ENCODE measurements at places on chromosomes 6 and 20.

DNA sequence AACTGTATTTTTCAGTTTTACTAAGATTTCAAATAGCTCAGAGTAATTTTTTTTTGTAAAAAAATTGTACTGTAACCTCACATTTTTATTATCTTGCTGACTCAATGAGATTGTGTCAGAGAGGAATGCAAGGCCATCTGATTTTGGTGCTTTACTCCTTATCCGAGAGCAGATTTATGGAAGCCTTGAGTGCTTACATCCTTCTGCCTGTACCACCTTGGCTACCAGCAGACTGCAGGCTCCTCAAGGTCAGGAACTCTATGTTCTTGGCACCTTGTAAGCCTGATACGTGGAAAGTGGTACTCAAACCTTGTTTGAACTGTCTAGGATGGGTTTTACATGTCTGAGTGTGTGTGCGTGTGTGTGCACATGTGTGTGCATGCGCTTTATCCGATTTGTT lies 80.1 kb upstream of the MLIP start:
- DNase-seq = no peak

- DNase-seq = no peak
Measured at GRCh38 chr20:55252521-55252920, 752.8 kb downstream of the CBLN4 start.

DNA sequence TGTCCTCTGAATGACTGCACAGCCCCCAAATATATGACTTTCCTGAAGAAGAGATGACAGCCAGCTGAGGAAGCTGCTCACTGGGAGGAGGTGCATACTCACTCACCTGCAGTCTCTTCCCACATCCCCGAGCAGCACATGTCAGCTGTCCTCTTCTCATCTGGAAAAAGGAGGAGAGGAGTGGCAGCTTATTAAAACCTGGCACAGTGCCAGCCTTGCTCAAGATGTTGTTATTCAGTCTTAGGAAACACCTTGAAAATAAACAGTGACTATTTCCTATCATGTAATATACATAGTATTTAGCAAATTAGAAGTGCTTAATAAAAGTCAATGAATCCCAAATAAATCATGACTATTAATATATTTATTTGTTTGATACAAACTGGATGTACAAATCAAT lies 232.9 kb downstream of the EPM2A start:
- no peak for DNase-seq

GRCh38 chr20:51659491-51660050 lies 108.6 kb downstream of the ATP9A start:
- DNase-seq = no peak

- no peak for DNase-seq
Measured at GRCh38 chr20:41218466-41218865, 81.1 kb downstream of the PLCG1 start.

GRCh38 chr6:73798592-73798991 lies 102.6 kb downstream of the CD109 start:
- peak; percentile 1 for DNase-seq

- no peak for DNase-seq
Measured at GRCh38 chr6:12361042-12361765, 71.0 kb downstream of the EDN1 start.

GRCh38 chr6:15602154-15602553 lies 60.7 kb downstream of the DTNBP1 start:
- no peak for DNase-seq

- DNase-seq = no peak
Measured at GRCh38 chr20:57819291-57819690, 109.5 kb upstream of the PMEPA1 start.

GRCh38 chr6:163417595-163417994 lies 3.1 kb downstream of the QKI start:
- no peak for DNase-seq

DNA sequence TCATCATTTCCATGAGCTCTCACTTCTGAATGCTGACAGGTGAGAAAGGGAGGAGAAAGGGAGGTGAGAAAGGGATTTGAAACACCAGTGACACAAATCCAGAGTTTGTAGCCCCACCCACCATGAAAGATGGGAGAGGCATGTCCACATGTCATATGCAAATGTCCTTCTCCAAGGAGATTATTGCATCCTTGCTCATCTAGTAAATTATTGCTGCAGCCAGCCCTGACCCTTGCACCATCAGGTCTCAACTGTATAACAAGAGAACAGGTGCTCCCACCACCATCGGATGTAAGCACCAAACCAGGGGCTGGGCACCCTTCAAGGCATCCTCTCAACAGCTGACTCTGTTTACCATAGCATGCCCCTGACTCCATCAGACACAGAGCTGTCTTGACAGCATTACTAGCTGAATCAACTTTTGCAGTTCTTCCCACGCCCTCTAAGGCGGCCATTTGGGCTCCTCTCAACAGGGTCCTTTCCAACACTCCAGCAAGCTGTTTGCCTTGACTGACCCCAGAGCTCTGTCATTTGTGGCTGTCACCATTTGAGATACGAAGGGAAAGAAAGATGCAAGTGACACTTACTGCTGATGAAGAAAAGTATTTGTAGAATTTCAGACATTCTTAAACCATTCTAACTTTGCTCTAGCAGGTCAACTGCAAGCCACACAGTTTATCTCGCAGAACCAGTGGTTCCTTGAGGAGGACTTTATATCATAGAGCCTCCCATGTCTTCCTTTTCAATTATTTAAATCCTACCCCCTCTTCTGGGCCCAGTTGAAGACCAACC lies 14.2 kb downstream of the GFOD1 start:
- no peak for DNase-seq

- no peak for DNase-seq
Measured at GRCh38 chr6:53335224-53335994, 13.3 kb downstream of the ELOVL5 start.

DNA sequence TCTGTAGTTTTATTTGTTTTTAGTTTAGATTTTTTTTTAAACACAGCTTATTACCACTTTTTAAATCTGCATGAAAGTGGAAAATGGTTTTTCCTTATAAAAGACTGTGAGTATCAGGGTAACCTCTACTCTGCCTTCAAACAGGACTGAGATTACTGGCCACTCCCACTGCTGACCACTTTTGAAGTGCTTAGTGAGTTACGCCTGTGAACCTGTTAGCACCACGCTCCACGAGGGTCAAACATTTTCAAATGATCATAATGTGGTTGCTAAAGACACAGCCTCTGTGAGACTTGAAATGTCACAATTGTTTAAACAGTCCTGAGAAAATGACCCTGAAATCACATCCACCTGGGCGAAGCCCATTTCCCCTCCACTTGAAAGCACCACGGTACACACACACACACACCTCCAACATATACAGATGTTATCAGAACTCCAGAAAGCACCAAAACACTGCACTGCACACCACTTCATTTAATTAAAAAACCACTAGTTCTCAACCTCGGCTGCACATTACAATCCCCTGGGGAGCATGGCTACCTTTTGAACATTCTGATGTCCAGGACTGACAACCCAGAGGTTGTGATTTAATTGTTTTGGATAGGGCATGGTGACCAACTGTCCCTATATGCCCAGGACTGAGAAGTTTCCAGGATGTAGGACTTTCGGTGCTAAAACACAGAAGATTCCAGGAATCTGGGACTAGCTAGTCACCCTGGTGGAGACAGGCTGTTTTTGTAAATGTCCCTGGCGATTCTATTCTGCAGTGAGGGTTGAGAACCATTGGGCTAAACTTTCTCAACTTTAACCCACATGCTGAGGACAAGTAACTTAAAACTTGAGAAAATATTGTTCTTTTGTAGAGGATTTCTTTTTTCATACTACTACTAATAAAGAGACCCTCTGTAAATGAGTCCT lies 176.4 kb upstream of the MYLIP start:
- DNase-seq = peak; percentile 21

Measured in SHP77 treated with DMSO at 0.1 percent for 48 hours (cell line).